ENCODE measurements at places on chromosomes 5 and 9.

GRCh38 chr5:117588611-117589010 lies 1014.0 kb upstream of the SEMA6A start:
- no peaks in the 10 kb centered on the region for H3K4me1 ChIP-seq
- no peaks in the 10 kb centered on the region for H3K27me3 ChIP-seq
- no peak for DNase-seq
- no peak overlapping the region for H3K4me3 ChIP-seq
- H3K27ac ChIP-seq, result no peak overlapping the region

- no peaks in the 10 kb centered on the region for H3K27me3 ChIP-seq
- H3K27ac ChIP-seq, result no peak overlapping the region
- no peaks in the 10 kb centered on the region for H3K36me3 ChIP-seq
- H3K4me3 ChIP-seq, result no peak overlapping the region
Measured at GRCh38 chr5:179233909-179234562, 111.2 kb downstream of the ADAMTS2 start.

DNA sequence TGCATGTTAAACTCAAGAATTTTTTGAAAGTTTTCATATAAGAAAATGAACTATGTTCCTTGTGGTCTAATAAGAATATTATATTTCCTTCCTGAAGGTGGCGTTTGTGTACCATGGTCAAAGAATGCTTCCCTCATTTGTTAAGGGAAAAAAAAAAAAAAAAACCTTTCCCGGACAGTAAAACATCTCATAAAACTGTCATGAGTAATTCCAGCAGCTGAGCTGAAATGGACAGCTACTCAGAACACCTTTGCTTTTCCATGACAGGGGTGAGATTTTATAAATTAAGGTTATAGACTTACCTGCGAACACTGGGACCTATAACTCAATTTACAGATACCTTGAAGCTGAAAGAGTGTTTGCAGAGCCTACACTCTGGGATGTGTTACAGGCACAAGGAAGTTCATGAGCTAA lies 113.2 kb upstream of the RANBP3L start:
- no peak overlapping the region for H3K27ac ChIP-seq
- H3K36me3 ChIP-seq, result no peaks in the 10 kb centered on the region
- no peak overlapping the region for H3K4me3 ChIP-seq

DNA sequence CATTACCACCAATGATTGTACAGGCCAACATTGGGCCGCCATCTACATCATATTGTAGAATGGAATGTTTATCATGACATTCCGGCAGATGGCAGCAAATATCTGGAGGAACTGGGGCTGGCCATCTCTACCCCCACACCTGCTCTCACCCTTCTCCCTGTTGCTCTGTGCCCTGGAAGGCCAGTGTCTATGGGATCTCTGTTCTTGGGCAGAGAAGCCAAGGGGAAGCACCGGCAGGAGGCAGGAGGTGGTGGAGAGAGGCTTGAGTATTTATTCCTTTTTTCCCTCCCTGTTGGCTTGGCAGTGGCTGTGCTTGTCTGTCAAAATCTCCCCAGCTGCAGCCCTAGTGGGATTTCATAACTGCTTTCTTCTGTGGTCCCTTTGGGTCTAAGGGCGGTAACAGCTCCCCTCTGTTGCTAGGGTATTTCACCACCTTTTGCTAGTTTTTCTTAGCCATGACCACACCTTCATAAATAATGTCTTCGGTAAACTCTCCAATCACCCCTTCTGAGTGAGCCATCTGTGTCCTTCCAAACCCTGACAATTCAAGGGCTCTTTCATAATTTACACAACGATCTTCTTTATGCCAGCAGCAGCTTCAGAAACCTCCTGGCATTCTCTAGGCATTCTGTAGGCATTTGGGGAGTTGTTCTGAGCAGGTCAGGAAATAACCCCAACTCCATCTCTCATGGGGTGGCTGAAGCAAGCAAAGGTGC lies 225.8 kb downstream of the MELK start:
- H3K4me1 ChIP-seq, result no peaks in the 10 kb centered on the region
- H3K27me3 ChIP-seq, result peaks cover 5% of the 10 kb centered on the region
- no peaks in the 10 kb centered on the region for H3K36me3 ChIP-seq

- H3K4me3 ChIP-seq, result no peak overlapping the region
- H3K27me3 ChIP-seq, result peaks cover 44% of the 10 kb centered on the region
- H3K4me1 ChIP-seq, result no peaks in the 10 kb centered on the region
- H3K36me3 ChIP-seq, result no peaks in the 10 kb centered on the region
- DNase-seq, result no peak
Measured at GRCh38 chr9:89145097-89145496, 33.5 kb downstream of the SHC3 start.

GRCh38 chr5:51821697-51822096 lies 438.4 kb downstream of the ISL1 start:
- H3K4me3 ChIP-seq, result no peak overlapping the region
- no peak for DNase-seq
- H3K27ac ChIP-seq, result no peak overlapping the region
- no peaks in the 10 kb centered on the region for H3K27me3 ChIP-seq
- H3K36me3 ChIP-seq, result no peaks in the 10 kb centered on the region

DNA sequence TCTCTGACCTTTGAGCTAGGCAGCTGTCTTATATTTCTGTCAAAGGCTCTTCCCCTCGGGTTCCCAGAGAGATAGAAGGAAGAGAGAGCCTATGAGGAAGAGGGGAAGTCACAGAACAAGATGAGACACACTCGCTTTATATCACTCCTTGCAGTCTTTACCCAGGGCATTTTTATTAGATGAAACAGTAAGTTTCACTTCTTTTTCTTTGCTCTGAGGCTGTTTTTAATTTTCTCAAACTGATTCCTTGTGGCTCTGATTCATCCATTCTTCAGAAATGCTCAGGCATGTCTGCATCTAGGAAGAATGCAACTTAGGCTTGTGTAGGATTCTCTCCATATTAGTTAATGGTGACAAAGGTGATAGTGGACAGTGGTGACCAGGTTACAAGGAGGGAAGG lies 132.9 kb upstream of the CHD1 start:
- H3K4me3 ChIP-seq, result no peak overlapping the region
- no peaks in the 10 kb centered on the region for H3K36me3 ChIP-seq
- peaks cover 6% of the 10 kb centered on the region for H3K4me1 ChIP-seq
- H3K27ac ChIP-seq, result no peak overlapping the region
- H3K27me3 ChIP-seq, result no peaks in the 10 kb centered on the region

- no peak for DNase-seq
- H3K27ac ChIP-seq, result no peak overlapping the region
- H3K4me1 ChIP-seq, result no peaks in the 10 kb centered on the region
- H3K27me3 ChIP-seq, result no peaks in the 10 kb centered on the region
Measured at GRCh38 chr9:74293479-74293878, 203.7 kb upstream of the RORB start.

GRCh38 chr9:128097543-128098296 lies 29.7 kb downstream of the SLC25A25 start:
- no peaks in the 10 kb centered on the region for H3K27me3 ChIP-seq
- H3K4me3 ChIP-seq, result peak overlapping the region; percentile 52
- DNase-seq, result no peak
- peaks cover 19% of the 10 kb centered on the region for H3K36me3 ChIP-seq
- peaks cover 77% of the 10 kb centered on the region for H3K4me1 ChIP-seq
- peak overlapping the region; percentile 52 for H3K27ac ChIP-seq

- H3K27ac ChIP-seq, result no peak overlapping the region
- no peak for DNase-seq
- no peaks in the 10 kb centered on the region for H3K36me3 ChIP-seq
- H3K4me1 ChIP-seq, result no peaks in the 10 kb centered on the region
- no peak overlapping the region for H3K4me3 ChIP-seq
Measured at GRCh38 chr9:18721995-18722310, 248.0 kb downstream of the ADAMTSL1 start.

DNA sequence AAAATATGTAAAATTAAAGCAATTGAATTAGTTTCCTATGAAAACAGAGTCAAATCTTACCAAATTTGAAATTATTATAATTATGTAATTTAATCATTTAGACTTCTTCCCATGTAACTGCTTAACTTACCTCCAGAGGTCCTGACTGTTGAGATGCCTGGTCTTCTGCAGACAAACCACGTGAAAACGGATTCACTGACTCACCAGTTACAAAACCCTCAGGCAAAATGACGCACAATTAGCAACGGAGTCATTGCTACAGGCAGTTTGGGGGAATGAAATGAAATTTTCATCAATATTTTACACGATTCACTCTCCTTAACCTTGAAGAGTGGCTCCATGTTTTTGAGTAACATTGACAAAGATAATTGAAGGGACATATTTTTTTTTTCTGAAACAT lies 460.8 kb downstream of the MTRR start:
- no peak for DNase-seq
- no peaks in the 10 kb centered on the region for H3K4me1 ChIP-seq
- no peaks in the 10 kb centered on the region for H3K36me3 ChIP-seq
- H3K27me3 ChIP-seq, result peaks cover 3% of the 10 kb centered on the region

DNA sequence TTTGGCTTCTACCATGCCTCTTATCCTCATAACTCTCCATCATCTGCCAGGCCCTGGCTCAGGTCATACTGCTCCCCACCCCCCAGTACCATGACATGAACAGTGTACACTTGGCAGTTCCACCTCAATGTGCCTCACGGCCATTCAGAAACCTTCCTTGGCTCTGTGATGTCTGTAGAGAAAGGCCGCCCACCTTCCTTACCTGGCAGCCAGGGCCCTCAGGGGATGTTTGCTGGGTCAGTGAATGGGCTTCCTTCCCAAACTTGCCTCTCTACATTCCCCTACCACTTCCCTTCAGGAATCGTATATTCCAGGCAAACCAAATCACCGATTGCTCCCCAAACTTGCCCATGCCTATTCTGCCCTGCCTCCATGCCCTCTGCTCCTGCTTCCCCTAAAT lies 101.1 kb downstream of the PSD2 start:
- H3K4me1 ChIP-seq, result no peaks in the 10 kb centered on the region
- H3K36me3 ChIP-seq, result no peaks in the 10 kb centered on the region
- peaks cover 8% of the 10 kb centered on the region for H3K27me3 ChIP-seq
- no peak overlapping the region for H3K27ac ChIP-seq

GRCh38 chr9:92952906-92953610 lies 5.7 kb downstream of the FGD3 start:
- DNase-seq, result no peak
- peak overlapping the region; percentile 71 for H3K4me3 ChIP-seq
- H3K27ac ChIP-seq, result peak overlapping the region; percentile 93
- H3K27me3 ChIP-seq, result peaks cover 4% of the 10 kb centered on the region
- H3K4me1 ChIP-seq, result peaks cover 59% of the 10 kb centered on the region

DNA sequence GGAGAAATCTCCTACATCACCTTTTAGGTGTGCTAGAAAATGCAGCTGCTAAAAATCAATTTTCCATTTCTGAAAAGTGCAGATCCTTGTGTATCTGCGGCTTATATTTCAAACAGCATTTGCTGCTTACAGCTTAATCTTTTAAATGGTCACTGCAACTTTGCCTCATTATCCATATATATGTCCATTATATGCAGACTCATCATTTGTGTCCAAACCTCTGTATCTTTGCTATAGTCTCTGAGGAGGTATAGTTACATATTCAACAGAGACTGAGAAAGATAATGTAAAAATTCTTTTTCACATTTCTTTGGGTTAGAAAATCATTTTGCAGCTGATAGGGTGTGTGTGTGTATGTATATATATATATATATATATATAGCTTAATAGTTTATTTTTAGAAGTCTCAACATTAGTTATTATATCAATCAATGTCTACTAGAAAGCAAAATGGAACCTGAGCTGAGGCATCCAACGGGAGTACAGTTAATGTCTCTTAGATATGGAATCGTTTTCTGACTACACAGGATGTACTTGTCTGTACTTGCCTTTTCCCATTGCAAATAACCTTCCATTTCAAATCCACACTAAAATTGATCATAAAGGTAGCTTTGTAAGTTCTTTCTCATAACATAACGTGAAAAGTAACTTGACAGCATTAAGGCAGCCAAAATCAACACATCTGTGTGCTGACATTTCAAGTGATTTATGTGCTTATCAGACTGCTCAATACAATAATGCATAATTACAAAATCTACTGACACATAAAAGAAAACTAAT lies 267.0 kb upstream of the HAPLN1 start:
- H3K27me3 ChIP-seq, result no peaks in the 10 kb centered on the region
- no peak for DNase-seq
- H3K27ac ChIP-seq, result no peak overlapping the region
- H3K4me1 ChIP-seq, result no peaks in the 10 kb centered on the region
- no peak overlapping the region for H3K4me3 ChIP-seq
- H3K36me3 ChIP-seq, result no peaks in the 10 kb centered on the region

DNA sequence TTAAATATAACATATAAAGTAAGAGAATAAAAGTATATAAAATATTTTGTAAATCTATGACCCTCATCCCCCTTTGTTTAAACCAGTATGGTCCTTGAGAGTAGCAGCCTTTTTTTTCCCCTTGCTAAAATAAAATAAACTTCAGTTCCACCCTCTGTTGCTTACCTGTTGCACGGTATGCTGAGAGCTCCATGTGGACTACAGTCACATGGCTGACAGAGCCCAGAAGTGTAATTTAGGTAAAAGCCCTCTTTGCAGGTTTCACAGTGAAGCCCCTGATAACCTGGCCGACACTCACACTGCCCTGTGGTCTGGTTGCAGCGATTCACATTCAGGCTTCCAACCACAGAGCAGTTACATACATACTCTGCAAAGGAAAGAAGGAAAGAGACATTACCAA lies 55.1 kb downstream of the MEGF9 start:
- H3K4me3 ChIP-seq, result no peak overlapping the region
- H3K4me1 ChIP-seq, result peaks cover 13% of the 10 kb centered on the region
- no peaks in the 10 kb centered on the region for H3K27me3 ChIP-seq

GRCh38 chr5:148454576-148454975 lies 70.8 kb downstream of the FBXO38 start:
- DNase-seq, result no peak
- no peaks in the 10 kb centered on the region for H3K36me3 ChIP-seq

GRCh38 chr9:30774326-30774725 lies 1610.1 kb upstream of the ACO1 start:
- DNase-seq, result no peak
- no peaks in the 10 kb centered on the region for H3K27me3 ChIP-seq
- H3K36me3 ChIP-seq, result no peaks in the 10 kb centered on the region
- H3K27ac ChIP-seq, result no peak overlapping the region

DNA sequence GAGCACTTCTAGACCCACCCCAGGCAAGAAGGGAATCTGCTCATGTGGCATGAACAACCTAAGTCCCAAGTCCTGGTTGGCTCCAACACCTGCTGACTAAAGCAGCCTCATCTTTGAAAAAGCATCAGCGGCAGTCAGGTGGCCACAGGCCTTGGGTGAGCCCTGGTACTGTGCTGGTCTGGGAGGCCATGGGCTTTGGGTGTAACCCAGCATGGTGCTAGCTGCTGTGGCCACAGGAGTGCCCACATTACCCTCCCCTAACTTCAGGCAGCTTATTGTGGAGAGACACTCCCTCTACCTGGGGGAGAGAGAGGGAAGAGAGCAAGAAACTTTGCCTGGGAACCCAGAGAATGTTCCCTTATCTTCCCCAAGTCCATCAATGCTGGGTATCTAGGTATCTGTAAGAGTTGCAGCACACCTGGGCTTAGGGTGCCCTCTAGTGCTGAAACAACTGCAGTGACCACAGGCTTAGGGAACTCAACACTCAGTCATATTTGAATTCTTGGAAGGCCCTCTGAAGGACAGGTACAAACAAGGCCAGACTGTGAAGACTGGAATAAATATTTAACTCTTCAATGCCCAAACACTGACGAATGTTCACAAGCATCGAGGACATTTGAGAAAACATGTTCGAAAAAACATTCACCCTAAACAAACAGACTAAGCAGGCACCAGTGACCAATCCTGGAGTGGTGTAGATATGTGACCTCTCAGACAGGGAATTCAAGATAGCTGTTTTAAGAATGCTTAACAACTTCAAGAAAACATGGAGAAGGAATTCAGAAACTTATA lies 69.9 kb upstream of the OR2K2 start:
- H3K27ac ChIP-seq, result no peak overlapping the region
- no peaks in the 10 kb centered on the region for H3K4me1 ChIP-seq
- DNase-seq, result no peak
- no peak overlapping the region for H3K4me3 ChIP-seq
- no peaks in the 10 kb centered on the region for H3K27me3 ChIP-seq
- H3K36me3 ChIP-seq, result peaks cover 86% of the 10 kb centered on the region
